ENCODE measurements at places on chromosomes 1 and 21.

DNA sequence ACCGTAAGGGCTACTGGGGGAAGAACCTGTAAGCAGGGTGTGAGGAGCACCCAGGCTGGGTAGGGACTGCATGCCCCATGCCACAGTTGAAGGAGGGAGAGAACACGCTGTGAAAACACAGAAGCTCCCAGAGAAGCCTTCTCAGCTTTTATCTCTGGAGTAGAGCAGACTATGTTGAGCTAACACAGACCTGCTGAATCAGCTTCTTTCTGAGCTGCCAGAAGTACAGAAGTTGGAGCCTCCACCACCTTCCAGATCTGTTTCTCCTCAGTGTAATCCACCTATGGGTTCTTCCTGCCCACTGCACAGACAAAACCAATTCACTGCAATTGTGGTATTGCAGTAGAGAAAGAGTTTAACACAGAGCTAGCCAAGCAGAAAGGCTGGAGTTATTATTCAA, 5.4 kb downstream of the YBEY start:
- DNase-seq, result no peak

DNA sequence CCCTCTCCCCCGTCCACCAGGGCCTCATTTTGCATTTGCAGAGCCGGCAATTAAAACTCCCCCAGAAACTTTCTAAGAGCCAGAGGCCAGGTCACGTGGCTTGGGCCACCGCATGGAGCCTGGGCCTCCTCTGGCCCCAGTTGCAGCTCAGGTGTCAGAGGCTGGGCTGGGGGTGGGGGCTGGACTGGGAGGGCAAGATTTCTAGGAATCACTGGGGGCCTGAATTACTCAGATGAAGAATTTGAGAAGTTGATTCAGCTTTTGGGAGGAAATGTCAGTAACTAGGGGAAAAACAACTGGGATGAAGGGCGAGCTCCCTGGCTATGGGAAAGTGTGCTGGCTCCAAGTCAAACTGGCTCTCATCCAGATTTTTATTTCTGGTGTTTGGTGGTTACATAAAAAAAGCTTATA, 151.0 kb downstream of the CDC7 start:
- no peak for DNase-seq

DNA sequence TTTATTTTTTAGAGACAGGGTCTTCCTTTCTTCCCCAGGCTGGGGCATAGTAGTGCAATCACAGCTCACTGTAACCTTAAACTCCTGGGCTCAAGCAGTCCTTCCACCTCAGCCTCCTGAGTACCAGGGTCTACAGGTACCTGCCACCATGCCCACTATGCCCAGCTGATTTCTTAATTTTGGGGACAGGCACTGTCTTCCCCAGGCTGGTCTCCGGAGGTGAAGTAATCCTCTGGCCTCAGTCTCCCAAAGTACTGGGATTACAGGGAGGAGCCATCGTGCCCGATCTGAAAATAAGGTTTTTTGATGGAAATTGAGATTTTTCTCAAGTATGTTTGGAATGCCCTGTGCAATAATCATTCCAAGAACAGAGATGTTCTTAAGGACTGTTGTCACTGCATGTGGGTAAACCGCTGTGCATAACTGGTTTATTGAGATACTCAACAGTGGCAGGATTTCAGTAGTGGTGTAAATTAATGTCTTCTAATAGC, 934 bp upstream of the MSH4 start:
- DNase-seq, result no peak

DNA sequence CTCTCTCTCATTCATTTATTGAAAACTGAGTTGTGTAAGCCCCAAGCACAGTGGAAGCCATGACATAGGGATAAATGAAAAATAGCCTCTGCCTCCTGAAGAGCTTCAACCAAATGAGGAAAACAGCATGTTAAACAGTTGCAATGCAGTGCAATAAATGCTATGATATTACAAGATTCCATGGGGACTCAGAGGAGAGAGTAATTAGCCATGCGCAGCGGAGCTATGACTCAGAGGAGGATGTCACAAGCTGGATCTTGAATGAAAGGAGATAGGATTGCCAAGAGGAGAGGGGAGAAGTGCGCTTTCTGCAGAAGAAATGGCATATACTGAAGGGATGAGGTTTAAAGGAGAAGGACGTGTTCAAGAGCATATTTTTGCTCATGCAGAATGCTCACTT, 231.3 kb upstream of the PLXNA2 start:
- no peak for DNase-seq

DNA sequence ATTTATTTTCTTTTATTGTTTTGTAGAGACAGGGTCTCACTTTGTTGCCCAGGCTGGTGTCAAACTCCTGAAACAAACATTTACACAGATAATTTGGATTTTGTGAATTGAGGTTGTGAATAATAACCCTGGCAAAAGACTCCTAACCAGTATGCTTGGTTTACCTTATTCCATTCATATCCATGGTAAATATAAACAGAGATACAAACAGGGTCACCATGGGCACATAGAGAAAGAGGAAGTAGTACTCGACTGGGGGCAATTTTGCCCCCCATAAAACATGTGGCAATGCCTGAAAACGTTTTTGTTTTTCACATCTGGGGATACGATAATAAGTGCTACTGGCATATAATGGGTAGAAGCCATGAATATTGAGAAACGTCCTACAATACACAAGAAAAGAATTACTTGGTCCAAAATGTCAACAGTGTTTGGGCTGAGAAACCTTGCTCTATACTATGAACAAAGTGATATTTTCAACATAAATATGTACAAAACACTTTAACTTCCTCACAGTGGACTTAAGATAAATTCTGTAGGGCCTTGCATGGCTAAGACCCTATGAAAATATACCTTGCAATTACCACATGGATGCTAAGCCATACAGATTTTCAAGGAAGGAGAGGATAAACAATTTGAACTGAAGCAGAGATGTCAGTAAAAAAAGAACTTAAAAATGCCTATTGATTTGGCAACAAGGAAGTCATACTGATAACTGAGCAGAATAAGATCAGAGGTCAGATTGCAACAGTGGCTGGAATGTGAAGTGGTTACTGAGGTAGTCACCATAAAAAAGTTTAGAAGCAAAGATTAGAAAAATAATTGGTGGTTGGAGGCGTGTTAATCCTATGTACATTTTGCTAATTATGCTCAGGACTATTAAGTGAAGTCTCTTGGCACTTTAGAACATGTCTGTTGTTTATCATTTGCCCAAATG, 27.4 kb upstream of the ASPM start:
- DNase-seq, result no peak

DNA sequence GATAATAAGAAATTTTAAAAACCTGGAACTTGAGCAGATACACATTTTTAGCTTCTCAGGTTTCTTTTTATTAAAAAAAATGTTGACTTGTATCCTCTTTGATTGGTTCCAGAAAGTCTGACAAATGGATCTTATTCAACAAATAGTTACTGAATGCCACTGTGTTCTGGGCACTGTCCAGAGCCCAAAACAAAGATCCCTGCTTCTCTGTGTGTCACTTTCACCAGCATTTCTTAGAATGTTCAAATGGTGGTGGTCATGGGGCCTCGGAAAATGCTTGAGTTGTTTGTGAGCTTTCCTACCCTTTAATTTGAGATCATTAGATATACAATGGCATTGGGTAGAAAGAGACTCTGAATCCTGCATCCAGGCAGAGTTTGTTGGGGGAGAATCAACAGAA, 19.9 kb downstream of the ACTN2 start:
- DNase-seq, result no peak

DNA sequence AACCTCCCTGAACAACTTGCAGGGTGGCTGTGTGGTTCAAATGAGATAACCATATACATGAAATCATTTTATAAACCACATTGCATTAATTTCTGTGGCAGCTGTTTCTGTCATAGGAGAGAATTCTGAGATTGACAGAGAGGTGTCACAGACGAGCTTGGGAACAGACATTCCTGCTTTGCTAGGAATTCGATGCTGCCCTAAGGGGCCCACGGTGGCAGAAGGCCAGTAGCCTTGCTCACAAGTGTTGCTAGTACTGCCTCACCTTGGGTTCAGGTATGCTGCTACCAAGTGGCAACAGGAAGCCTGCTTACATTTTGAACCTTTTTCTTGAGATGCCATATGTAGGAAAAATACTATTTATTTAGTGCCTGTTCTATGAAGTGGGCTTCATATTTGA, 13.4 kb downstream of the KCNA10 start:
- DNase-seq, result no peak
